Kidney epithelial cell (primary cell): ENCODE measurements at places on chromosomes 1 and 21.

DNA sequence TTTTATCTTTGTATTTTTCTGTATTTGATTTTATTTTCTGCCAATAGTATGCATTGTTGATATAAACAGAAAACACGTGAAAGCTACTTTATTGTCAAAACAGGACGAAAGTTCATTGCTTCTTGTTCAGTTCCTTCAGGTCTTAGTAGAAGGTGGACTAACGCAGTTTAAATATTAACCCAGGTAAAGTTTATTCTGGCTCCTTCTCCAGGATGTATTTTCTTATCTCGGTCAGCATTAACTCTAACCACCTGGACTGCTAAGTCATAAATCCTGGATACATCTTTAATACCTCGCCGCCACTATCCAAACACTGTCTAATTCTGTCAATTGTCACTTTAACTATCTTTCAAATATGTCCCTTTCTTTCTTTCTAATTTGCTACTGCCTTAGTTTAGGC is 5.7 kb upstream of the SOAT1 start:
- DNase-seq = peak; percentile 34

GRCh38 chr1:185895208-185895900 is 161.2 kb downstream of the HMCN1 start:
- no peak for DNase-seq

DNA sequence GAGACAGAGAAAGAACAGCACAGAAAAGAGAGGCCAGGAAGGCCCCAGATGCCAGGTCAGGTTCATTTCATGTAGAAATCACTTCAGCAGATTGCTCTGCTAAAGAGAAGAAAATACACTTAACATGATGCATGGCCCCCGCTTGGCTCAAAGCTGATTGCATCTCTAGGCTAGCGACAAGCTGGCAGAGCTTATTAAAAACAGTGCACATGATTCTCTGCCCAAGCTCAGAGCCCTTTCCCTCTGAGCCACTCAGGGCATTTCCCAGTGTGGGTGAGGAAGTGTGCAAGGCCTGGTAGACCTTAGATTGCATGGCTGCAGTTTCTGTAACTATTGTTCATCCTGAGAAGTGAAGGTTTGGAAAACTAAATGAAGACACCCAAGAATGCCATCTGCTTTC is 3.3 kb upstream of the CAPN9 start:
- no peak for DNase-seq

DNA sequence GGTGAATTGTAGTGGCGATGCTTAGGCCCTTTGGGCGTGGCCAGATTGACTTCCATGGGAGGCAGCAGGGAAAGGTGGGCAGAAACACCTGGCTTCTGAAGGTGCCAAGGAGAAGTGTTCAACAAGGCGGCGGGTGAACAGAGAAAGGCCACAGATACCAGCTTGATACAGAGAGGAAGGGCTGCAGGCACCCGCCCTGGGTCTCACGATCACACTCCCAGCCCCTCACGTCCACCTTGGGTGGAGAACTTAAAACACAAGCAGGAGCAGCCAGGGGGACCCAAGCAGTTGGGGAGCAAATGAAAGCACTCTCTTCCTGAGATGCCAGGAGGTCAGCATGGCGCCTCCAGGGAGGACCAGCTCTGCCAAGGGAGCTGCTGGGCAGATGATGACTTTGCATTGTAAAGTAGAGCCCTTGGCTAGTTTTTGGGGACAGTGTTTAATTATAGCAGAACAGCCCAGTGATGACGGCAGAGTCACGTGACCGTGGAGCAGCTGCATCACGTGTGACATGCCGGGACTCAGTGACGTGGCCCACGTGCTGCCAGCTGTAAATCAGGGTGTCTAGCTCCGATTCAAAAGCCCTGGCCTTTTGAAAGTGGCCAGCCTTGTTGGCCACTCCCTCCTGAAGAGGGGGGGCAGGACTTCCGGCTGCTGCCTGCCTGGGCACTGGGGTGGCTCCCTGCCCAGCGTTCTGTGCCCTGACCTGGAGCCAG is 19.0 kb downstream of the SLC37A1 start:
- DNase-seq = no peak

DNA sequence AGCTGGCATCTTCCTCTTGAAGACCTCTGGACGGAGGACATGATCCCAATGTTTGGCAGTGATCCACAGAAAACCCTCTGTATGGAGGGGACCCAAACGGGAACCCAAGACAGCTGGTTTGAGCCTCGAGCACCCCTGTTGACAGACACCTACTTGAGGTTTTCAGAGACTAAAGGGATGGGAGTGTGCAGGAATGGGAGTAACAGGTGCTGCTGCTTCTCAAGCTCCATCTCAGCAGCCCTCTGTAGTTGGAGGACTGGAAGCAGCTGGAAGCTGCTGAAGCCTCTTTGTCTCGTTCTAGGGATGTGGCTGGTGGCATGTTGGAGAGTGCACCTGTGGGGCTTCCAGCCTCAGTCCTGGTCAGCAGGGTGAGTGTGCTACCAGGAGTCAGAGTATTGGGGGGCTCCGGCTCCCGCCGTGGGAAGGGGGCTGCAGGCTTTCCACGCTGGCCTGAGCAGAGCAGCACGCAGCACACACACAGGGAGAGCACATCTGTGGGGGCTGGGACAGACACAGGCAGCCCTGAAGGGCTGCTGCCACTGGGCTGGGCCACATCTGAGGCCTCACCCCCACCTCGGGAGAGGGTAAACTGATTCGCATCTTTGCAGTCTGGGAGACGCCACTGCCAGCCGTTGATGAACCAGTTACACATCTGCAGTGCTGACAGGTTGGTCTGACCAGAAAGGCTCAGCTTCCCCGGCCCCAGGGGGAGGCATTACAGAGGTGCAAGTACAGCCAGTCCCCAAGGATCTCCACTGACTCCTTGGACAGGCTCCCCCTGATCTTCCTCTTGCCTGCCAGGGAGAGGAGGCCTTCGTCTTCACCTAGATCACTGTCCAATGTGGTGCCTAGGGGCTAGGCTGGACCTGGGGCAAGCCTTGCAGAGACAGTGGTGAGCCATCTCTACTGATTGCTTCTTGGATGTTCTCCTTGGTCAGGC is 56.6 kb downstream of the ADSS2 start:
- DNase-seq = no peak

- DNase-seq = no peak
Observed at GRCh38 chr1:205672970-205673369, 7.3 kb downstream of the SLC45A3 start.

DNA sequence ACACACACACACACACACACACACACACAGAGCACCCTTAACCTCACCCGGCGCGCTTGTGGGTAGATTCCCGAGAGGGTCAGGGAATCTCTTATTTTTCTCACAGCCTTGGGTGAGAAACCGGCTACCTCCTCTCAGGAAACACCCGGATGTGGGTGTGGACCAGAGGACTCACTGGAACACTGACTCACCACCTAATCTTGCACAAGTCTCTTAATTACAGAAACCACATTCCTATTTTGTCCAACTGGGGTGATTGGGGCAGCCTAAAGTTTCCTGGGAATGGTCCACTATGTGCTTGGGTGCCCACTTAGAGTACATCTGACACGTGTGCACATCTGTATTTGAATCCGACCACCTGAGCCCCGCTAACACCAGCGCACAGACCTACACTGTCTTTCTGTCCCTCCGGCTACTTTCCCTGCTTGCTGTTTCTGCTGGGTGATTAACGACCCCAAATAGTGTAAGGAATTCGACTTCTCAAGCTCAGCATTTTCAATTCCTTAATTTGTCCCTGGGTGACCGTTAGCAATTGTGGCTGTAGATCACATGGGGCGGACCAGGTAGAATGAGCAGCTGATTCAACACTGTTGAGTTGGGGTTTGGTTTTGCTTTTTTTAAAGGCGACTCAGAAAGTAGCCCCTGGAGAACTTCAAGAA is 14.0 kb upstream of the TBX15 start:
- peak; percentile 60 for DNase-seq

DNA sequence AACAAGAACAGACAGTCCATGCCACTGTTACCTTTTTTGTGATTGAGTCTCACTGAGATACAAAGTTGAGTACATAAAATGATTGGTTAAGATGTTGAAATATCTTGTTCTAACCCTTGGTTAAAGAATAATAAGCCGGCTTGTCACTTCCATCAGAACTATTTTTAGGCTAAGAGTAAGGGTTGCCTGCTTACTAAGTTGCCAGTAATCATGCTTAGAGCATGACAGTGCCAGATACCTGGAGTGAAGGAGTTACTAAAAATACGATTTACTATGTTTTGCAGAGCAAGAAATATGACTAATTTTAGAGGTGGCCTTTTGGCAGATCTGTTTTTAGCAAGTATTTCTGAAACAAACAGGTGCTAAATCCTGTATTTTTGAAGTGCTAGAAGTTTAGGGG is 6.0 kb downstream of the HUNK start:
- DNase-seq = no peak

- no peak for DNase-seq
Observed at GRCh38 chr1:118244194-118244593, 59.2 kb upstream of the SPAG17 start.

DNA sequence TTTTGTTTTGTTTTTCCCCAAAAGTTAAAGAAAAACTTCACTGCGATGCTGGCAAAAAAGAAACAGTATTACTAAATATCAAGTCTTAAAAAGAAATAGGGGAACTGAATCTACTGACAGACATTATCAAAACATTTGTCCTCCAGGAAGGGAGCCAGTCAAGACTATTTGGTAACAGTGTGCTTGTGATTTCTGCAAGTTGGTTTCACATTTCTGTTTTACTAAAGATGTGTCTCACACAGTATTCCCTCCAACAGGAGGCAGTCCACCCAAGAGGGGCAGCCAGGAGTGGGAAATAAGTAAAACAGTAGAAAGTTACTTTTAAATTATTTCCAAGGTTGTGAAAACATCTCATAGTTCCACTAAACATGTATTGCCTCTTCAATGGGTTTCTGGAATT is 74.4 kb upstream of the SDC3 start:
- DNase-seq = no peak

GRCh38 chr1:155253208-155253607 is 2.1 kb downstream of the ENTREP3 start:
- no peak for DNase-seq

GRCh38 chr1:116497656-116498055 is 73.2 kb downstream of the CD58 start:
- DNase-seq = no peak

DNA sequence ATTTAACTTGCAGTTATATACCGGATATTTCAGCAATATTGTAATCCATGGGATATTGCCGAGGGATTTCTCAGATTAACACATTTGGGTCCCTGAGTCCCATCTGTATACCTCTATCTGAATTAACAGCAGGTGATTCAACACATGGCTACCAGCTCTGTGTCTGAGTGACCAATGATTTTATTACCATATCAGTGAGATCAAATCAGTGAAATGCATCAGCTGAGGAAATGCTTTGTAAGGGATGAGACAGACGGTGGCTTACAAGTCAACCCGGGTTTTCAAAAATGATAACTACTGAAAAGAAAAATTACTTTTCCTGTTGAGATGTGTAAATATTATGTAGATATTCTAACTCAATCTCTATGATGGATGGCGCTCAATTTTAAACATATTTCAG is 504.1 kb upstream of the PKN2 start:
- DNase-seq = no peak

GRCh38 chr1:153293851-153294250 is 18.9 kb downstream of the PGLYRP3 start:
- DNase-seq = no peak

DNA sequence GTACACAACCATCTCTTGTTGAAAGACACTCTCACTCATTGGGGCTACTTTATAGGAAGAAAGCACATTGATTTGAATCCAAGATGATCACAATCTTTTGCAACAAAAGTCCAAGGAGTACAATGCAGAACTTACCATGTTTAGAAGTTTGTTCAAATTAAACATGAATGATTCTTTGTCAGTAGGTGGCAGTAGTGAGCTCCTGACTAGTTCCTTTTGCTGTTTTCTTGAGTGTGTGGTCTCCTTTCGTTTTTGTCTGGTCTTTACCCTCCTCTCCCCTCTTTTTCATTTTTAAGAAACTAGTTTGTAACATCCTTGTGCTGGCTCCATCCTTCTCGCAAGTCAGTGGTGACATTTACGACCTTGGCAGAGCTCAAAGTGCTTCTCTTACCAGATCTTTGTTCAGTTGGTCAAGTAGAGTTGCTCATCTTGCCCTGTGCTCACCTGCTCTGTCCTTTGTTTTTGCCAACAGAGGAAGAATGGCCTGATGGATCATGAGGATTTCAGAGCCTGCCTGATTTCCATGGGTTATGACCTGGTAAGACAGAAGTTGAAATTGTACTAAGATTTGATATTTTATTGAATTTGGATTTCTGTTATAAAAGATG is 35.7 kb upstream of the MTR start:
- no peak for DNase-seq

- DNase-seq = no peak
Observed at GRCh38 chr1:89630048-89630447, 2.9 kb upstream of the LRRC8C start.

GRCh38 chr1:4424254-4424653 is 230.2 kb upstream of the AJAP1 start:
- no peak for DNase-seq

- DNase-seq = no peak
Observed at GRCh38 chr1:202036595-202037387, 26.4 kb downstream of the ELF3 start.

DNA sequence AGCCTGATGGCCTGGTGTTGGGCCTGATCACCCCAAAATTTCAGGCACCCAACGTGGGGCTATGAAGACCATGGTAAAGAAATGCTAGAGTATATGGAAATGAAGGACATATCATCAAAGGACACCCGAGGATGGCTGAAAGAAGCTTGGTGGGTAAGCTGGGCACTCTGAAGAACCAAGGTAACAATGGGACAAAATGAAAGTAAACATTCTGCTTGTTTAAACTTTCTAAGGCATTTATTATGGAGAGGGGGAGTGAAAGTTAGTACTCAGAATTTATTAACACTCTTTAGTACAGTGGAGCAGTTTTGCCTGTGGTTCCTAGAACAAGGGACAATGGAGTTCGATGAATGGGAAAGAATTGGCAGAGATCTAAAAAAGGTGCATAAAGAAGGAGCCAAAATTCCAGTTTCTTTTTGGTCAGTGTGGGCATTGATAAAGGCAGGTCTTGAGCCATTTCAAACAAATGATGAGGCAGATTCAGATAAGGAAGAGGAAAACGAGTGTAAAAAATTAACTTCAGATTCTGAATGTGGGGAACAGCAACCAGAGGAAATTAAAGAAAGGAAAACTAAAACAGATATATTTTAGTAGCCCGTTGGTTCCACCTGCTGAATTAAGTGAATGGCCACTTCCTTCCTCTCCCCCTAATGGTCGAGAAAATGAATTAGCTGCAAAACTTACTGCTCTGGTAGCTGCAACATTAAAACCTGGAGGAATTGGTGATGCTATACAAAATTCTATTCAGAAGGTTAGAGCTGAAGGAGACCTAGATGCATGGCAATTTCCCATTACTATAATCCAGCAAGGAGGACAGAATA is 8.4 kb upstream of the PM20D1 start:
- no peak for DNase-seq

GRCh38 chr1:164763098-164763497 is 204.1 kb downstream of the PBX1 start:
- DNase-seq = no peak

GRCh38 chr1:15963363-15963967 is 12.4 kb downstream of the ZBTB17 start:
- no peak for DNase-seq

DNA sequence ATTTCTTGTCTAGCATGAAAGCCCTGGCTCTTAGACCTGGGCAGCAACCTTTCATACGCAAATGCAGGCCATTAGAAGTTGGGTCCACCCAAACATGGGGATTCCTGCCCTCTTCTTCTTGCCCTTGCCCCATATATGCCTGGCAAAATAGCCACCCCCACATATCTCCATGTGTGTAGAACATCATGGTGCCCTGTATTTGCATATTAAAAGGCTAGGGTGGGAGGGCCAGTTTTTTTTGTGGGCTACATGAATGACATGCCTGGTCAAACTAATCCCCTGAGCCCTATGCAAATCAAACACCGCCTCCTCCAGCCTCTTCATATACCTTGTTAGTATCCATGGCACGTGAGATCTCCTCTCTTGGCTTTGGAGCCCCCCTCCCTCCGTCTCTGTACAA is 24.7 kb downstream of the MFSD2A start:
- DNase-seq = no peak
